ENCODE measurements at places on chromosomes 2 and 18.

DNA sequence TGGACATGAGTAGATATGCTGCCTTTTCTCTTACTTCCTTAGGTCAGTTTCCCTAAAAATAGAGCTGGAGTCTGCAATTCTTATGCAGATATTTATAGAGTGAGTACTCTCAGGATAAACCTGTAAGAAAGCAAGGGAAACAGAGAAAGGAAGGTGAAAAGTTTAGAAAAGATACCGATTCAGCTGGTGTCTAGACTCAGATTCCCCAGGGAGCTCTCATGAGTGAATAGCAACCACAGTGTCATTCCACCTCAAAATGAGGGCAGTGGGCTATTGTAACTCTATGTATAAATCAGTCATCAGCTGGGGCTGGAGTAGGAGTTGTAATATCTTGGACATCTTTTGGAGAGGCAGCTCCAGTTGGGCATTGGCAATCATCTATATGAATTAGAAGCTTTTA is 1485.1 kb upstream of the TMEFF2 start:
- no peak for DNase-seq

DNA sequence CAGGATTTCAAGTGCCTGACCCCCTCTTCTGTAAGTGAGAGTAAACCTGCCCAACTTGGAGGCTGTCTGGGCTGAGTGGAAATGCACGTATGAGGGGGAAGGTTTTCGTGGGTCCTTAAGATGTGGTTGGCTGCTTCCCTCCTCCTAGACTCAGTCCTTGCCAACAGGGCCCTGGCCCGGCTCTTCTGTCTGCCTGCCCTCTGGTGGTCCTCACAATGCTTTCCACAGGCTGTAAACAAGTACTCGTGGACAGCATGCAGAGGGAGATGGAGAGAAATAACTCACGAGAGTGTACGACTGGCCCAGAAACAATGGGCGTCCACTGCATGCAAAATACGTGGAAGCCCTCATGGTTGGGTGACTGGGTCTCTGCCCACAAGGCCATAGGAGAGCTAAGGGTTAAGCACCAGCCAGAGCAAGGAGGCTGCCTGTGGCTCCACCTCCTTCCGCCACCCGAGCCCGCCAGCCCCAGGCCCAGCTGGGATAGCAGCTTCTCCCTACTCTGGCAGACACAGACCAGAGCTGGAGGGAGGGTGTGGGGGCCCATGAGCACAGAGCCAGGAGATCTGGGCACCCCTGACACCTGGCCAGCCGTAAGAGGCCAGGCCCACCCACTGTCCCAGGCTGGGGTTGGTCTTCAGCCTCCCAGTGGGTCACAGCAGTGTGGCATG is 17.0 kb upstream of the ARHGEF4 start:
- DNase-seq: no peak

DNA sequence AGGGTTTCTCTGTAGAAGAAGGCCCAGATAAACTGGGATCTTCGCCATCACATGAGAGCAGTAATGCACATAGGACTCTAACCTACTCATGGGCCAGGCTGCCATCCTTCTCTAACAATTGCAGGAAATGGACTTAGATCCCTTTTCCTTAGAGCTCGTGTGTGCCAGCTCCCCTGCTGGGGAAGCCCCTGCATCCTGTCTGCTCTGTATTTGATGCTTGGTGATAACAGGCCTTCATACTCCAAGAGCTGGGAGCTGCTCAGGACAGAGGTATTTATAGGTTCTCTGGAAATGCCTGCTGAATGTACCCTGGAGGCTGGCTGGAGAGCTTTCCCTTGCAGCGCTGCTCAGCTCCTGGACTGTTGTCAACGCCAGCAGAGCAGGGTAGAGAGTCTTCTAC is 249.6 kb downstream of the MTX2 start:
- no peak for DNase-seq

GRCh38 chr2:134408386-134408785 is 154.5 kb downstream of the MGAT5 start:
- no peak for DNase-seq

DNA sequence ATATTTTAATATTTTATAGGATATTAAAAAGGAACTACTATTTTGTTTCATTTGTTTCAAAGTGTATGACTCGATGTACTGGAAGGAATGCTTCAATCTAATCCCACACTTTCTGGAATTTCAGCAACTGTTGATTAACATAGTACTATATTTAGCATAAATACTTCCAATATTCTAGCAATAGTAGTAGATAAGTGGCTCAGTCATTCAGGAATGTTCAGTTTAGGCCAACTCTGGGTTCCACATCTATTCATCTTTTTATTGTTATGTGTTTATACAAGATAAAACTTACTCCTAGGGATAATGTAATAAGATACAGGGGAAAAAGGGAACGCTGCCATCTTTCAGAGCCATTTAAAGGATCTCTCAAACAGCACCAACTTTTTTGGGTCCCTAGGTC is 22.3 kb upstream of the ORC2 start:
- DNase-seq: no peak

- DNase-seq: no peak
Observed at GRCh38 chr2:22719396-22719795, 665.6 kb upstream of the KLHL29 start.

- no peak for DNase-seq
Observed at GRCh38 chr2:184683911-184684310, 85.6 kb downstream of the ZNF804A start.

DNA sequence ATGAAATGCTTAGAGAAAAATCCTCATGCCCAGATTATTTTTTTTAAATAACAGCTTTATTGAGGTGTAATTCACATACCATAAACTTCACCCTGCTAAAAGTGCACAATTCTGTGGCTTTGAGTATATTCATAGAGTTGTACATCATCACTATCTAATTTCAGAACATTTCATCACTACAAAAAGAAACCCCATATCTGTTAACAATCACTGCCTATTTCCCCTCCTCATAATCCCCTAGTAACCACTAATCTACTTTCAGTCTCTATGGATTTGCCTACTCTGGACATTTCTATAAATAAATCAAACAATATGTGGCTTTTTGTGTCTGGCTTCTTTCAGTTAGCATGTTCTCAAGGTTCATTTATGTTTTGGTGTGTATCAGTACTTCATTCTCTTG is 51.4 kb downstream of the OSBPL1A start:
- no peak for DNase-seq

DNA sequence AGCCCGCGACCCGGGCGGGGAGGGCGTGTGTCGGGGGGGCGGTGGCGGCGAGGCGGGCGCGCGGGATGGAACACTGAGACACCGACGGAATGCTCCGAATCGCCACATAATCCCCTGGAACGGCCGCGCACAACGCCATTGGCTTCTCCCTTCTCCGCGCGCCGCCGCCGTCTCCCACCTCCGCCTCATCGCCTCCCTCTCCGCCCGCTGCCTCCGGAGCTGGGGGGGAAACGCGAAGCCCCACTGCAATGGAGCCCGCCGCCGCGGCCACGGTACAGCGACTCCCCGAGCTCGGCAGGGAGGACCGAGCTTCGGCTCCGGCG is at the start of gene PHLPP1:
Gene PHLPP1, plus strand, starts transcription at position 106 of the 323 bp plus-strand sequence. Its CDS starts 143 bp downstream, at position 249.
- DNase-seq: no peak

DNA sequence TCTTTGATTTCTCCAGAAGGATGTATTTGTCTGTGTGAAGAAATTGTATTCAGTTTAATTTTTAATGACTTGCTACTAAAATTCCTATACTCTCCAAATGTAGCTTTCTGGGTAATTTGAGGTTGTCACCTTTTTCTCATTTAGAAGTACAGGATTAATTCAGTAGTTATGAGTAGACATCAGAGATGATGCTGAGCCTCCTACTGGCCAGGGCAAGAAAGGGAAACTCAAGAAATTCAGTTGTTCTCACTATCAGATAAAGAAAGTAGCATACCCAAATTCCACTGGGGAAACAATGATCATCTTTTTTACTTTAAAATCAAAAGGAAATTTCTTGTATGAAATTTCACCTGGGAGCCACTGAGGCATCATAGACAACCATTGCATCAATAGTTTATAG is 199.4 kb downstream of the SATB2 start:
- DNase-seq: no peak

DNA sequence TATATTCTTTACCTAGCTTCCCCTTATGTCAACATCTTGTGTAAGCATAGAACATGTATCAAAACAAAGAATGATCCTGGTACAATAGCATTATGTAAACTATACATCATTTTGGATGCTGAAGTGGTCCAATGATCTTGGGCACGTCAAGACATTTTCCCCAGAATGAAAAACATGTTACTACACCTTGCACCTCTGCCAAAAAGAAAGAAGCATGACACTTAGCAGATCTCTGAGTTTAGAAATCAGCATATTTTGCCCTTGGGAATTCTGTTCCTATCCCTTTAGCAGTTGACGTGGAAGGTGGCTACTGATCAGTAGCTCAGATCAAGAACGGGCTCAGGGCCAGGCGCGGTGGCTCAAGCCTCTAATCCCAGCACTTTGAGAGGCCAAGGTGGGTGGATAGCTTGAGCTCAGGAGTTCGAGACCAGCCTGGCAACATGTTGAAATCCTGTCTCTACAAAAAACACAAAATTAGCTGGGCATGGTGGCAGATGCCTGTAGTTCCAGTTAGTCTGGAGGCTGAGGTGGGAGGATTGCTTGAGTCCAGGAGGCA is 1.7 kb upstream of the LCLAT1 start:
- no peak for DNase-seq

- DNase-seq: no peak
Observed at GRCh38 chr2:113119111-113119510, 8.3 kb upstream of the IL1RN start.

- no peak for DNase-seq
Observed at GRCh38 chr2:40271094-40271493, 180.8 kb downstream of the SLC8A1 start.

DNA sequence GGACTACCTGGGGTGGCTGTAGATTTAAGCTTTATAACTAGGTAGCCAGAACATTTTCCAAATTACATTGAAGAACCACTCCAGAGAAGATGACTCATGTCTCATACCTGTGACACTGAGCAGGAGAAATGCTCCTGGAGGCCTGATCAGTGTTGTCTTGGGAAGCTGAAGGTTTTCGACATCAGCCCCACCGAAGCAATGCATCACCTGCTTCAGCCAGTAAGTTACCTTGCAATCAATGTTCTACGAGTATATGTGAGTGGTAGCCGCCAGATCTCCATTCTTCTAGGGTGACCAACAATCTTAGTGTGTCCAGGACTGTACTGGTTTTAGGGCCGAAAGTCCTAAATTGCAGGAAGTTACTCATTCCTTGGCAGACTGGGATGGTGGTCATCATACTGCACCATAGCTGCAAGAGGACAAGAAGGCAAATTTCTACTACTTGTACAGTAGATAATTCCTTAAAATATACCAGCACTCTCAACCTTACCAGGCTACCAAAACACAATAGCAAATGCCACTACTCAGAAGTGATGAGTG is 109.3 kb upstream of the LINC00305 start:
- no peak for DNase-seq

DNA sequence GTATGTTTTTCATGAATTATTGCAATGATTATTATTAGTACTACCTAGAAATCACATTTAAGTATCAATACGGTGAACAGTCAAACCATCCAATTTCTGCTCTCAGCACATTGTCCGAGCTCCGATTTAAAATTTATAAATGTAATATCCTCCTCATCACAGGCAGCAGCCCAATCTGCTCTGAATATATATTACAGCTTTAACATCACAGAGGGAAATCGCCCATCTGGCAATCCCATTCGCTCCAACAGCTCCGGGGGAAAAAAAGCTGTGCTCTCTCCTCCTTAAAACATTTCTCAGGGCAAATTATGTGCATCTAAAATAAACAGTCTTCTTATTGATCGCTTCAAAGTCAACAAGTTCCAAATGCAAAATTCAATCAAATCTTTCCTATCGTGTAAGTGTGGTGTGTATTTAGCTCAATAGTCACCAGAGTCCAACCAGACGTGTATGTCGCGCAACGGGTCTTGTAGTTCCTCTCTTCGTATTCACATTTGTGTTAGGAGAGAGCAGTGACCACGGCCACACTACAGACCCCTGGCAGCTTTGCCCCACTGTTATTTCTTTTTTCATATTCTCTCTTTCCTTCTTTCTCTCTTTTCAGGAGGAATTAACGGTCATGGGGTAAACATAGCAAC is 2.4 kb downstream of the FIGN start:
- no peak for DNase-seq

- no peak for DNase-seq
Observed at GRCh38 chr2:195395362-195395761, 261.7 kb upstream of the SLC39A10 start.

DNA sequence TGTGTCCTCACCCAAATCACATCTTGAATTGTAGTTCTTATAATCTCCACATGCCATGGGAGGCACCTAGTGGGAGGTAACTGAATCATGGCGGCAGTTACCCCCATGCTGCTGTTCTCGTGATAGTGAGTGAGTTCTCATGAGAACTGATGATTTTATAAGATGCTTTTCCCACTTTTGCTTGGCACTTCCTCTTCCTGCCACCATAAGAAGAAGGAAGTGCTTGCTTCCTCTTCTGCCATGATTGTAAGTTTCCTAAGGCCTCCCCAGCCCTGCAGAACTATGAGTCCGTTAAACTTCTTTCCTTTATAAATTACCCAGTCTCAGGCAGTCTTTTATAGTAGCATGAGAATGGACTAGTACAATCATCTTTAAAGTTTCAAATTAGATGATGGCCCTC is 902.4 kb upstream of the PIK3C3 start:
- no peak for DNase-seq
